ENCODE measurements at places on chromosomes 1 and 21.

DNA sequence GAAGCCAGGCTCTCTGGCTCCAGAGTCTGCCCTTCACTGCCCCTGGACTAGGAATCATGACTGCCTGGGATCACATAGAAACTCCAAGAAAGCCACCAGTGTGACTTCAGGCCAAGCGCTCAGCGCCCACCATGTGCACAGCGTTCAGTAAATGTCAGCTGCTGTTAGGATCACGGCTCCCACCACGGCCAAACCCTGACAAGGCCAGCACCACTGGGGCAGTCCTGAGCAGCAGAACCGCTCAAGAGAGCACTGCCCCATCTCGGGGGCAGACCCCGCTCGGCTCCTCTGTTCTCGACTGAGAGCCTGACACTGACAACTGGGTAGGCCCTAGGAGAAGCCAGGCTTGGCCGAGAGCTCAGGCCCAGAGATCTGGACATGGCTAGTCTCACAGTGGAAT is 10.0 kb downstream of the CAPZB start:
- H3K36me3 ChIP-seq: peaks cover 24% of the 10 kb centered on the region
- no peaks in the 10 kb centered on the region for H3K27me3 ChIP-seq
- peaks cover 94% of the 10 kb centered on the region for H3K4me1 ChIP-seq
- no peak overlapping the region for H3K4me3 ChIP-seq
- H3K27ac ChIP-seq: peak overlapping the region; percentile 65

DNA sequence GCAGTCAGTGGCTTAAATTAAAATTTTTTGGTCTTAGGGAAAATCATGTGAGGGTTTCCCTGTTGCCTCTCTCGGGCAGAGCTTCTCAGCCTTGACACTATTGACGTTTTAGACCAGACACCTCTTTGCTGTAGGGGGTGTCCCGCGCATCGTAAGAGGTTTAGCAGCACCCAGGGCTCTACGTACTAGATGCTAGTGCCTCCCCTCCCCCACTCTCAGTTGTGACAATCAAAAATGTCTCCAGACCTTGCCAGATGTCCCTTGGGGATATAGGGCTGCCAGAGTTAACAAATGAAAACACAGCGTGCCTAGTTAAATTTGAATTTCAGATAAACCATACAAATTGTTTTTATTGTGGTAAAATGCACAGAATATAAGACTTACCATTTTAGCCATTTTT is 293.3 kb downstream of the DISC1 start:
- H3K36me3 ChIP-seq: no peaks in the 10 kb centered on the region
- peak; percentile 42 for DNase-seq
- H3K4me3 ChIP-seq: no peak overlapping the region
- H3K27me3 ChIP-seq: no peaks in the 10 kb centered on the region
- H3K4me1 ChIP-seq: peaks cover 71% of the 10 kb centered on the region

DNA sequence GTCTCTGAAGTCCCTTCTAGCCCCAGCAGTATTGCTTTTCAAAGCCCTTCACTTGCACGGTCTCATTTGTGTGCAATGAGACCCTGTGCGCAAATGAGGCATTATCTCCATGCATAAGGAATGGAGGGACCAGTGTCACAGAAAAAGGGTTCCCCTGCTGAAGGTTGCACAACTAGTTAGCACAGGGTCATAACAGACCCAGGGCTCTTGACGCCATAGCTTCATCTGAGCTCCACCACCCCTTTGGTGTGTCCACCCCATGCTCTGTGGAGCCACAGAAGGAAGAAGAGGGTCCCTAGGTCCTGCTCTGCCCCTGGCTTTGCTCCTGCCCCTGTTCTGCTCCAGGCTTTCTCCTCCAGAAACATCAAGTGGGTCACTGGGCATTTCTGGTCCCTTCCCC is 12.6 kb downstream of the SH2D2A start:
- no peak overlapping the region for H3K4me3 ChIP-seq
- peak overlapping the region; percentile 76 for H3K27ac ChIP-seq
- peaks cover 47% of the 10 kb centered on the region for H3K36me3 ChIP-seq
- no peaks in the 10 kb centered on the region for H3K27me3 ChIP-seq
- peaks cover 42% of the 10 kb centered on the region for H3K4me1 ChIP-seq

DNA sequence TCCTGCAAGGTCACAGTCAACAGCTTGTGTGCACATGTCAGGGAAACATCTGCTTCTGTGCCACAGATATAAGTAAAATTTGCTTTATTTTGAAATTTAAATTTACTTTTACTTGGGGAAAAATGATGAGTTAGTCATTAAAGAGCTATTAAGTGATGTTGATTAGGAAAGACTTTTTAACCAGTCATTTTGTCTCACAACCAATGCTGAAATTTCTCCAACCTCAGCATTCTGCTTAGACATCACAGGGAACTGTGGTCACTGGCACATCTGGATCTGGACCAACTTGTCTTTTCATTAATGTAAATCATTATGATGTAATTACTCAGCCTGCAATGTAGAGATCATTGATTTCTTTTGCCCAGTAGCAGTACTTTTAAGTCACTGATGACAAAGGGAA is 301.0 kb downstream of the TTLL7 start:
- peaks cover 37% of the 10 kb centered on the region for H3K4me1 ChIP-seq
- H3K36me3 ChIP-seq: no peaks in the 10 kb centered on the region
- DNase-seq: no peak
- H3K27ac ChIP-seq: no peak overlapping the region

- no peaks in the 10 kb centered on the region for H3K4me1 ChIP-seq
- no peak overlapping the region for H3K4me3 ChIP-seq
- H3K36me3 ChIP-seq: no peaks in the 10 kb centered on the region
- no peak overlapping the region for H3K27ac ChIP-seq
Measured at GRCh38 chr1:57788313-57788712, 364.5 kb upstream of the DAB1 start.

DNA sequence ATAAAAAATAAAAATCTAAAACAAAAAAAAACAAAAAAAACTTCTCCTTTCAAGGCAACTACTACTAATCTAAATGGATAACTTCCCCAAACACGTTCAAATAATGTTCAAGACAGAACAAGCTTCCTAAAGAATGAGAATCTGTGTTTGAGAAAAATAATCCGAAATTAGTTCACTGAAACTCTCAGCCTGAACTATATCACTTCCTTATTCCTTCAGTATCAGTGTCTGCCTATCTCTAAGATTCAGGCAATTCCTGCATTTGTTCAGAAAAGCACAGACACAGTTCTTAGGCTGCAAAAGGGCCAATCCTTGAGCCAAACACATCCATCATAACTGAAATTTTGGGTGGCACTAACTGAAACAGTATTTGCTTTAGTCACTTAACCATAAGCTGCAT is 22.4 kb downstream of the DSTYK start:
- no peaks in the 10 kb centered on the region for H3K27me3 ChIP-seq
- H3K36me3 ChIP-seq: peaks cover 28% of the 10 kb centered on the region
- peaks cover 82% of the 10 kb centered on the region for H3K4me1 ChIP-seq
- DNase-seq: no peak
- no peak overlapping the region for H3K27ac ChIP-seq

GRCh38 chr1:108858230-108858950 is 1.5 kb upstream of the AKNAD1 start:
- peaks cover 10% of the 10 kb centered on the region for H3K27me3 ChIP-seq
- no peak for DNase-seq
- no peak overlapping the region for H3K4me3 ChIP-seq

DNA sequence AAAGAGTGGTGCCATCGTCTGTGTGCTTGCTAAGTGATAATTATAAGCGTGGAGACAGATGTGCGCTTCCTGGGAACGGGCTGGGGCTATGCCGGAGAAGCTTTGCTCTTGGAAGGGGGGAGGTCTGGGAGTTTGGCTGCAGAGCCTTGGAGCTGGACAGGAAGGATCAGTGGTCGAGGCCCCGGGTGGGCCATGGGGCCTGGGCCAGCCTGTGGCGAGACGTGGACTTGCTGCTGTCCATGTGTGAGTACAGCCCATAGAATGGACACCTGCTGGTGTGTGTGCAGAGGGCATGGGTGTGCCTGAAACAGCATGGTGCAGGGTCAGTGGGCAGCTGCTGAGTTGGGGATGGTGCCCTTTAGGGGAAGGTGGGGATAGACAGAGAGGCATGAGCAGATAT is 121.3 kb downstream of the PCBP3 start:
- no peak for DNase-seq
- peaks cover 3% of the 10 kb centered on the region for H3K27me3 ChIP-seq
- no peaks in the 10 kb centered on the region for H3K36me3 ChIP-seq
